ENCODE measurements at places on chromosomes 7 and 10. TPM values are rescaled to one million over a fixed set of nuclear protein-coding genes. Genes with fewer than 3 reads are reported as not detected.

HOXA3 gene
- 11.0 TPM for total RNA-seq

ERVW-1 gene
- total RNA-seq = not detected

C7orf33 gene
- not detected for total RNA-seq

CFAP46 gene
- total RNA-seq = not detected

- no peak for DNase-seq
Observed at GRCh38 chr10:119613741-119614140, 17.0 kb upstream of the TIAL1 start.

- no peak for DNase-seq
Observed at GRCh38 chr10:78899996-78900714, 168.6 kb upstream of the ZMIZ1 start.

DNA sequence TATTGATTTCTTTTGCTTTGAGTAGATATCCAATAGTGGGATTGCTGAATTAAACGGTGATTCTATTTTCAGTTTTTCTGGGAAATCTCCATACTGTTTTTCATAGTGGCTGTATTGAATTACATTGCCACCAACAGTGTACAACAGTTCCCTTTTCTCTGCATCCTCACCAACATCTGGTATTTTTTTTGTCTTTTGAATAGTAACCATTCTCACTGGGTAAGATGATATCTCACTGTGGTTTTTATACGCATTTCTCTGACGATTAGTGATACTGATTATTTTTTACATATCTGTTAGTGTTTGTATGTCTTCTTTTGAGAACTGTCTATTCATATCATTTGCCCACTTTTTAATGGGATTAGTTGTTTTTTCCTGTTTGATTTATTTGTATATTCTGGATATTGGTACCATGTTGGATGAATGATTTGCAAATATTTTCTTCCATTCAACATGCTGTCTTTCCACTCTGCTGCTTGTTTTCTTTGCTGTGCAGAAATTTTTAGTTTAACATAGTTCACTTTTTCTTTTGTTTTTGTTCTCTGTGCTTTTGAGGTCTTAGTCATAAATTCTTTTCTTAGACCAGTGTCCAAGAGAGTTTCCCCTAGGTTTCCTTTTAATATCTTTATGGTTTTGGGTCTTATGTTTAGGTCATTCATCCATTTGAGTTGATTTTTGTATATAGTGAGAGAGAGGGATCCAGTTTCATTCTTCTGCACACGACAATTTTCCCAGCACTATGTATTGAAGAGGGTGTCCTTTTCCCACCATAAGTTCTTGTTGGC lies 584.7 kb downstream of the PHTF2 start:
- DNase-seq = no peak

All from mammary epithelial cell (primary cell).